ENCODE measurements at places on chromosomes 5 and 9.

GRCh38 chr5:76202182-76202581 is 119.0 kb downstream of the SV2C start:
- DNase-seq: no peak

DNA sequence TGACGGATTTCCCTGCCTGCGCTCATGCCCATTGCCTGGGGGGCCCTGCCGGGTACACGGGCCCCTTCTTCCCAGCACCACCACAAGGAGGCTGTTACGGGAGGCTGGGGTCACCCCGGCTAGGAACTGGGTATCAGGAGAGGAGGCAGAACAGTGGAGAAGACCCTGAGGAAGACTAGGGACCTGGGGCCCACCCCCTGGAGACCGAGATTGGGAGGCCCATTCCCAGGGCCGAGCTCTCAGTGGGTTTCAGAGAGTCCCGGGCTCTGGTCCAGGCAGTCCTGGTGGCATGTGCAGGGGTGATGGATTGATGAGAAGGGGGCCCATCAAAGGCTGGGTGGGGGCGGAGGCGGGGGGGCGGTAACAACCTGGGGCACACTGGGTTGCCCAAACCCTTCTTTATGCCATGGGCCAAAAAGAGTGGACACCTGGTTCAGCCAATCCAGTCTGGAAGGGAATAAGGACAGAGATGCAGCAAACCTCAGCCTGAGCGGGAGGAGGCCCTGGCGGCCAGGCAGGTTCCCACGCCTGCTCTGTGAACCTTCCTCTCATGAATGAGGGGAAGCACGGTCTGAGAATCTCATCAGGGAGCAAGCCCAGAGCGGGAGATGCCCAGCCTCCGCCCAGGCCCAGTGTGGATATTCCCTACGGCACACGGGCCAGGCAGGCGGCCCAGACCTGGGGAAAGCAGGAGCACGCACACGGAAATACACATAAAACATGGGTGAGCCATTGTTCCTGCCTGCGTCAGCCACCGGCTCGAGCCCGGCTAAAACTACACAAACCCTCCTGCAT is 785 bp upstream of the P4HA2 start:
- peak; percentile 21 for DNase-seq

DNA sequence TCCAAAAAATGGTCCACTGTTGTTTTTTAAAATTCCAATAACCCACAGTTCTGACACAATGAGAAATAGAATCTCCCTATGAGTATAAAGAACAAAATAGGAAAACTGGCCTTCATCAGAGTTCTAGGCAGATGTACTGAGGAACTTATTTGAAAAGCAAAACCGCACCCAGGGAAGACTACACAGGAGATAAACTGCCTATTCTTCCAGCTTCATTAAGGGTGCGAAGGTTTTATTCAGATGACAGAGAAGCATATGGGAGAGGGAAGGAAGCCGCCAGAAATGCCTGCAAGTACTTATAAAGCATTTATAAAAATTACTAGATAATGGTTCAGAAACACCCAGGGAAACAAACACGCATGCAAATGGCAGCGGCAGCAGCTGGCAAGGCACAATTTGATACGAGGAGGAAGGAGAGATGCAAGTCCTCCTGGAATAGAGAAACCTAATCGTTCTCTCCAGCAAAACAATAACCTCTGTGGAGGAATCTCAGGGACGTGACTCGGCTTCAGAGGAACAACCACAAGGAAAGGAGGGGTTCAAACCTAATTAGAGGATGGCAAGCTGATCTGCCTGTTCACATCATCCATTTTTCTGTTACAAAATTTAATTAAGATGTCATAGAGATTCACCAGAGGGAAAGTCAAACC is 9.0 kb downstream of the TTLL11 start:
- DNase-seq: no peak

GRCh38 chr5:36651761-36652685 is 45.6 kb downstream of the SLC1A3 start:
- no peak for DNase-seq

DNA sequence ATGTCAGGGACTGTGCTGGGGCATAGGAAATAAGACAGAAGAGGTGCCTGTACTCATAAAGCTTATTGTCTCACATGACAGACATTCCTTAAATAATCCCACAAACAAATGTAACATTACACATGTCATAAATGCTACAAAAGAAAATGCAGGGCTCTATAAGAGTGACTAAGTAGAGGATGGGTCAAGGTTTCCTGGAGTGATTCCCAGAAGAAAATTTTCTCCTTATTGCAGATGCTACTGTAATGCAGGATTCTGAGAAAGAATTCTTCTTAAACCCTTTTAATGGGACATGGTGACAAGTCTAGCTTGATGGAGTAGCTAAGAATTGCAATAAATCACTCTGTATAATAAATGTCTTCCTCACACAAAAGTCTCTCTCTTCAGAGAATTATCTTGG is 55.7 kb downstream of the SH3TC2 start:
- no peak for DNase-seq

GRCh38 chr9:131951905-131952304 is 127.8 kb downstream of the MED27 start:
- DNase-seq: no peak

DNA sequence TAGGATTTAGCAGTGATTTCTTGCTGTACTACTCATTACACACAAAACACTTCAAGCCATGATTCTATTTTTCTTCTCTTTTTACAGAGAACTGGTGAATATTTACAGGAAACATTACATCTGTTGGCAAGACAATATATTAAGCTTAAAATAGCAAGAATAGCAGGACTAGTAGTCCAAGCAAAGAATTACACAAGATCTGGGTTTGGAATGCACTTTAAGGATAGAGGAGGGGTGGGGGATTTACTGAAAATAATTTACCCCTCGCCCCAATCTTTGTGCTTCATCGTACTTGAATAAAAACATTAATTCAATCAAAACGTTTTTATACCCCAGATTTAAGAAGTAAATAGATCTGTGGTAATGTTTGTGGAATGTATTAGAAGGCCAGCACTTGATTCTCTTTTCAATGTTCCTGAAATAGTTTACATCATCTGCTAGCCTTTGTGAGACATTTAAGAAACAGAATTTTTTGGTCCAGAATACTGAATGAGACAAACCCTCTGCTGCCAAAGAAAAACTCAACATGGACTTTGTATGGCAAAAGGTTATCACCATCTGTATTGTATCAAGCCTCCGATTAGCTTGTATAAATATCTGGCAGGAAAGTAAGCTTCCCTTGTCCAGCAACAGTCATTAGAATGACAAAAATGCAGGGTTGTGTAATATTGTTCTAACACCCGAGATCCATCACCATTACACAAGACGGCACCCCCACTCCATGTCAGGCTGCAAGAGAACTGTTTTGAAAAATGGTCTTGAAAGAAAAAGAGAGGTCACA is 23.8 kb downstream of the SVEP1 start:
- DNase-seq: peak; percentile 28

DNA sequence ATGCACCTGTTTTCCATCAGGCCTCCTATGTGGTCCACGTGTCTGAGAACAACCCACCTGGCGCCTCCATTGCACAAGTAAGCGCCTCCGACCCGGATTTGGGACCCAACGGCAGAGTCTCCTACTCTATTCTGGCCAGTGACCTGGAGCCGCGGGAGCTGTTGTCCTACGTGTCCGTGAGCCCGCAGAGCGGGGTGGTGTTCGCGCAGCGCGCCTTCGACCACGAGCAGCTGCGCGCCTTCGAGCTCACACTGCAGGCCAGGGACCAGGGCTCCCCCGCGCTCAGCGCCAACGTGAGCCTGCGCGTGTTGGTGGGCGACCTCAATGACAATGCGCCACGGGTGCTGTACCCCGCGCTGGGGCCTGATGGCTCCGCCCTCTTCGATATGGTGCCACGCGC is 1.7 kb downstream of the PCDHGB1 start:
- DNase-seq: no peak

DNA sequence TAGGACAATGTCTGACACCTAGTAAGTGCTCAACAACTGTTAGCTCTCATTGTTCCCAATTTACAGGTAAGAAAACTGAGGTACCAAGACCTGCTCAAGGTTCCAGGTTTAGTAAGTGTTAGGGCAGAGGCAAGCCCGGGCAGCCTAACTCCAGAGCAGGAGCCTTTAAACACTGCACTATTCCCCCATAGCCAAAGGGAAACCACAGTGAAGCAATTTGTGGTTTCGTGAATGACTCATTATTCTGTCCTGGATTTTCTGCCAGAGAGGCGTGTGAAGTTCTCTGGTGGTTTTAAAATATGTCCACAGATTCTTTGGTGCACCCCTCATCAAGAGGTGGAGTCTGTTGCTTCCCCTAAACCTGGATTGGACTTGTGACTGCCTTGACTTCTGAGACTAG is 1.0 kb upstream of the MCC start:
- DNase-seq: no peak

- DNase-seq: no peak
Measured at GRCh38 chr5:83703059-83703458, 17.6 kb downstream of the HAPLN1 start.

DNA sequence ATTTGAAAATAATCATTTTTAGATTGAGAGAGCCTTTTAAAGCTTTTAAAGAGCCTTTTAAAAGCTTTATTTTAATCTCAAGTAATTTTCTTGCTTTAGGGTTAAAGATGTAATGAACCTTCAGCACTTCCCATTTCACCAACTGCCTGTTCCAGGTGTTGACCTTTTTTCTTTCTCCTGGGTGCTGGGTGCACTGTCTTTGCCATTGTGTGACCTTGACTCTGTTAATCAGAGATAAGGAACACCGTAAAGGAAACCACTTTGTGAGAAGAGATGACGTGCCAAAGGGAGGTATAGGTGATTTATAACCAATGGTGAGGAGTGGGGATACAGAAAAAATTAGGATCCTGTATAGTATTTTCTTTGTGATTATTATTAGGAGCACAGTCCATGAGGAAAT is 68.2 kb downstream of the NAA35 start:
- DNase-seq: no peak

GRCh38 chr5:33477816-33478215 is 37.1 kb downstream of the TARS1 start:
- no peak for DNase-seq

DNA sequence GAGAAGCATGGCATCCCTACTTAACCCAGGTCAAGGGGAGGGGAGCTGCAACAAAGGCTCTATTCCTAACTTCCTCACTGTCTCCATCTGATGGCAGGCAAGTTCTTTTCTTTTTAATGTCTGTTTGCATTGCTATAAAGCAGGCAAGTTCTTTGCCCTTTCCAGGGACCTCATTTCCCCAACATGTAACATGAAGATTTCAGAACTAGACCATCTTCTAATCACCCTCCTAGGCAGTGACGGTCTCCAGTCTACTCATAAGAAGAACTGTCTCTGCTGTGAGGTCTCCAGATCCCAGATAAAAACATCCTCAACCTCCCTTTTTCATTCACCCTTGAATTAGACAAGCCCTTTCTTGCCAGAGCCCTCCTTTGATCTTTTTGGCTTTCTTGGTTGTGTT is 42.1 kb downstream of the PPP1R2B start:
- no peak for DNase-seq

DNA sequence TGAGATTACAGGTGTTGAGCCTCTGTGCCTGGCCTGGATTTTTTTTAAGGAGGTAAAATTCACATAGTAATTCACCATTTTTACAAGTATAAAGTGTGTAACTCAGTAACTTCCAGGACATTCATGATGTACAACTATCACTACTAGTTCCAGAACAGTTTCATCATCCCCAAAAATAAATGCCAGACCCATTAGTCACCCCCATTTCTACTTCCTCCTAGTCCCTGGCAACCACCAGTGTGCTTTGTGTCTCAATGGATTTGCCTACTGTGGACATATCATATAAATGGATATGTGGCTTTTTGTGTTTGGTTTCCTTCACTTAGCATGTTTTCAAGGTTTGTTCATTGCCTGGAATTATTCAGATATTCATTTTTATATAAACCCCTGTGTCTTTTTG is 72.5 kb upstream of the PANK3 start:
- DNase-seq: no peak

- no peak for DNase-seq
Measured at GRCh38 chr5:19169426-19169825, 818.6 kb downstream of the CDH18 start.

DNA sequence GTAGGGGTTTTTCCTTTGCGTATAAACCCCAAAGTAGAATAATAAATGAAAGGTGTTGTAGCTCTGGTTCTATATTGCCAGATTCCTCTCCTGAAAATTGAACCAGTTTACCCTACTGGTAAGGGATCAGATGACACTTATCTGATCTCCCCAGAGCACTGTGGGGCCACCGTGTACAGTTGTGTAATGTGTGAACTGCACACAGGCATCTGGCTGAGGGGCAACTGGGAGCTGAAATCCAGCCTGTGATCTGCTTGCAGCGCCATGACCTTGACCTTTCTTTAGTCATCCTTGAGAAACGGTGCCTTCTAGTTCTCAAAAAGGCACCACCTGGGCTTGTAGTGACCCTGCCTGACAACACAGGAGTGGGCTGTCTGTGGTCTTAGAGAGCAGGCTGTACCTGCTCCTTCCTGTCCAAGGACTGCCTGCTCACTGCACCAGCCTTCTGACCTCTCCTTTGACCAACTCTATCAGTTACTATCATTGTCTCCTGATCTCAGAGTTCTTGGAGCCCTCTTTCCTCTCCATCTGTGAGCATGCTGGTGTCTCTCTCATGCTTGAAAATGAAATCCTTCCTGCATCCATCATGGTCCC is 40.2 kb downstream of the PDE6A start:
- no peak for DNase-seq

- no peak for DNase-seq
Measured at GRCh38 chr5:103397739-103398581, 139.4 kb downstream of the MACIR start.

GRCh38 chr5:9278921-9279603 is 266.8 kb downstream of the SEMA5A start:
- DNase-seq: no peak

- DNase-seq: no peak
Measured at GRCh38 chr5:172899436-172899835, 59.8 kb upstream of the RPL26L1 start.

DNA sequence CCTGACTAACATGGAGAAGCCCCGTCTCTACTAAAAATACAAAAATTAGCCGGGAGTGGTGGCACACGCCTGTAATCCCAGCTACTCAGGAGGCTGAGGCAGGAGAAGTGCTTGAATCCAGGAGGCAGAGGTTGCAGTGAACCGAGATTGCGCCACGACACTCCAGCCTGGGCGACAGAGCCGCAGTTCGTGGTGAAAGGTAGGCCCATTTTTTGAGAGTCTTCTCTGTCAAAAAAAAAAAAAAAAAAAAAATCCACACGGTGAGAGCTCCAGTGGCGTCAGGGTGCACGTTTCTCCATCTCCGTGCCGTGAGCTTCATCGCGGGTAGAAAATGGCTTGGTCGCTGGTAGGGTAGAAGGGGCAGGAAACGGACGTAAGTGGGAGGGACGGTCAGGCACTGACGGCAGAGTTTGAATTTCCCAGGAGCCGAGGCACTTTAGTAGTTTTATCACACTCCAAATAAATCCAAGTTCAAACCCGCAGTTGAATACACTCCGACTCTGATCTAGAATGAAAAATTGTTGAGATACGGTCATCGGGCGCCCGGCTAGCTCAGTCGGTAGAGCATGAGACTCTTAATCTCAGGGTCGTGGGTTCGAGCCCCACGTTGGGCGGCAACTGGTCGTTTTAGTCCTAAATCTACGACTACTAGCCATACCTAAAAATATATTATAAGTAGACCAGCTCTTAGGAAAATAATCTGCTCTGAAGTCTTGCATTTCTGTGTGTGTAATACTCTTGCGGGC is 2.4 kb upstream of the TRIM7 start:
- peak; percentile 67 for DNase-seq

Measured in right kidney (tissue), 9 donors.